ENCODE measurements at places on chromosomes 1 and 21.

DNA sequence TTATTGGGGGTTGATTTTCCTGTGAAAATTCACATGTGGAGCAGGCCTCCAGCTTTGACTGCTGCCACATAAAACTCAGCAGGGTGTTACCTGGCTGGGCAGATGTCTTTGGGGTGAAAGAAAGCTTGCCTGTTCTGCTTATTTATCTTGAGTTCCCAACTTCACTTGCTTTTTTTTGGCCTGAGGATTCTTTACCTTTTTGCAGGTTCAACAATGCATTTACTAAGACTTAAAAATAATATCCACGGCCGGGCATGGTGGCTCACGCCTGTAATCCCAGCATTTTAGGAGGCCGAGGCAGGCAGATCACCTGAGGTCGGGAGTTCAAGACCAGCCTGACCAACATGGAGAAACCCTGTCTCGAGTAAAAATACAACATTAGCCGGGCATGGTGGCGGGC is 509.1 kb downstream of the KIF26B start:
- DNase-seq = no peak

GRCh38 chr21:34189506-34189905 is 116.1 kb downstream of the MRPS6 start:
- no peak for DNase-seq

DNA sequence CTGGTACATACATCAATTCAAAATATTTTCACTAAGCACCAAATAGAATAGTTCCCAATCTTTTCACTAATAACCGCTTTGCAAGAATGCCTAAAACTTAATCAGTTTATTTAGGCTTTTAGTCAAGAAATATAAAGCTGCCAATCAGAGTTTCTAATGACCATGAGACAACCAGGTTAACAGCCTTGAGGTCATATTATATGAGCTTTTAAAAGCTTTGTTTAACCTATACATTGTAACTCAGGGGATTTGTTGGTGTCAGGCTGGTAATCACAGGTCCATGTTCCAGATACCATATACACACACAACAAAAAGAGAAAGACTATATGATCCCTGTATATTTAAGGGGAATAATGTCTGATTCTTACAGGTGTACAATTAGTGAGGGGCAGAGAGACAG is 246.2 kb upstream of the ADGRL2 start:
- no peak for DNase-seq

DNA sequence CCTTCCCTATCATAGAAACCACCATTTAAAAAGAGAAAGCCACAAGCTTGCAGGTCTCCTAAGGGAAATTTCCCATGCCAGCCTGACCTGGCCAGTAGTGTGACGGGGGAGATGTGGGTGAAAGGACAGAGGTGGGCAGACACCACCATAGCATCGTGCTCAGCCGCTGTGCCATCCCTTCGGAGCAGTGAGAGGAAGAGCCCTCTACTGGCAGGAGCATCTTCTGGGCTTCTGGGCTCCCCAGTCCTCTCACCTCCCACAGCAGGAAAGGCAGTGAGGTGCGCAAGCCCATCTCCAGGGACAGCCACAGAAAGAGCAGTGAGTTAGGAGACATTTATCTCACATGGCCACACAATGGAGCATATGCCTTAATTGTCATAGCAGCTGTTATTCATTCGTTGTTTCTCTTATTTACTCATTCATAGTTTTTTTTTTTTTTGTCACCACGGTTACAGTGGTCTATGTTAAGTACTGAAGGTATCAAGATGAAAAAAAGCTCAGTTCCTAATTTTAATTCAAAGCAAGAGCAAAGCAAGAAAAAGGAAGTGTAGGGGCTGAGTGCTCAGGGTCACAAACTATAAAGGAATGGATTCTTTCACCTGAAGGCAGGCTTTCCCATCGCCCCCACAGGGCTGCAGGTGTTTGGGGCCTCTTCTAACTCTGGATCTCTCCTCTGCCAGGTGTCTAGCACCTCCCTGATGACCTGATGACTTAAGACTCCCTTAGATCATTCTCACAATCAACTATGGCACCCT is 48.8 kb upstream of the CAMK1G start:
- DNase-seq = no peak

GRCh38 chr1:100896481-100896982 is 642 bp downstream of the SLC30A7 start:
- DNase-seq = peak; percentile 52

GRCh38 chr1:111436726-111437125 is 9.2 kb upstream of the OVGP1 start:
- peak; percentile 13 for DNase-seq

- DNase-seq = peak; percentile 55
These were observed at the start of gene DEGS1 for GRCh38 chr1:224182866-224183590. DEGS1 (plus strand) TSS chr1:224183240; CDS start chr1:224183337, 97 bp downstream.

- no peak for DNase-seq
These were observed 148.4 kb downstream of the CD247 start for GRCh38 chr1:167369933-167370332.

DNA sequence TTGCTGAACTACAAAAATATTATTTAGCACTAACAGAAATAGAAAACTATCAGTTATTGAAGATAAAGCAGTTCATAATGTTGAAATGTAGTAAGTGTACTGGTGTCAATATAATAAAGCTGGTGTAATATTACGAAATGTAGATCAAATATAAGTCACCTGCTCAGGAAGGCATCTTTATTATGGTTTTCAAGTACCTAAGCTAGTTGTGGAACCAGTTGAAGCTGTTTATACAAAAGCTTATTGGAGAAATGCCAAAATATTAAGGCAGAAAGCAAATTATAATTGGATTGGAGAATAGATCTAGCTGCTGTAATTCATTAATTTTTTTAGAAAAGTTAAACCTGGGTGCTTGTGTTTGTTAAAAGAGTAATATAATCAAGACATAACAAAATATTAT is 6.2 kb upstream of the MARK1 start:
- DNase-seq = no peak

- no peak for DNase-seq
These were observed 17.0 kb downstream of the ITGB2 start for GRCh38 chr21:44903689-44904088.

DNA sequence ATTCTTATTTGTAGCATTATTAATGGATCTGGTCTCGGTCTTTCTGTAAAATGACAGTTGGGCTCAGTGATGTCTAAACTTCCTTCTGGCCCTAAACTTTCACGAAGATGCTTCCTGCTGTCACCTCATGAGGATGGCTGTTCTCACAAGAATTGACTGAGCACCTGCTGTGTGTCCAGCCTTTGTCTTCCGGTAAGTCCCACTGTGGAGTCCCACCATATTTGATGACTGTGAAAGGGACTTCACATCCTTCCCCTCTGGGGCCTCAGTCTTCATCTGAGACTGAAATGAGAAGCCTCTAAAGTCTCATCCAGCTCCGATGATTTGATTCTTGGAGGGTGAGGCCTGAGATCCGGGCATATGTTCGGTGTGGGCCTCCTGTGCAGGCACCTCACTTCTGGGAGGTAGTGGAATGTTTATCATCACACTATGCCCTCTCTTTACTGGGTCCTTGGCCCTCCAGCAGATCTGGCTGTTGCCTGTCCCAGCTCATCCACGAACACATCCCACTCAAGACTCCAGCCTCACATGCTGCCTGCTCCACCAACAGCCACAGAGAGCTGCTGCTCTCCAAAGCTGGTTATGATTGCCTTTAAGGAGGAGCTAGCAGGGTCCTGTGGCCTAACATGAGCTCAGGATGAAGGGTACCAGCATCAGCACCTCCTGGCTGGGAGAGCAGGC is 95.8 kb downstream of the KCNN3 start:
- no peak for DNase-seq

DNA sequence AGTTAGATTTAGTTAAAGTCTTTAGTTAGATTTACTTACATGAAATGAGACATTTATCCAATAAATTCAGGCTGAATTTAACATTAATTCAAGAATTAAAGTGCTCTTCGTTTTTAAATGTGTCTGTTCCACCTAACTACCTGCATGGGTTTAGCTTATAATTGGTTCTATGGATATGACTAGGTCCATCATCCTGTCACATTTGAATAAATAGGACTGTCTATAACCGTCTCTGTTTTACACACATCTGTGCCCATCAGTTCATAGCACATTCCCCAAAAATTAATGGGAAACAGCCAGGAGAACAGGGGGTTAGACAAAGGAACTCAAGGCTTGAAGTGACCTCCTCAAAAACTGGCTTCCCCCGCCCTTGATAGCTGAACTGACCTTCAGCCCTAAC is 219.6 kb downstream of the MRPL39 start:
- DNase-seq = no peak

Data from fibroblast of the aortic adventitia (primary cell).